ENCODE measurements at places on chromosomes 4 and X. TPM values are rescaled to one million over a fixed set of nuclear protein-coding genes. Genes with fewer than 3 reads are reported as not detected.
A peak's percentile ranks its signal among the peaks of the same experiment; 100 is the strongest.

DNA sequence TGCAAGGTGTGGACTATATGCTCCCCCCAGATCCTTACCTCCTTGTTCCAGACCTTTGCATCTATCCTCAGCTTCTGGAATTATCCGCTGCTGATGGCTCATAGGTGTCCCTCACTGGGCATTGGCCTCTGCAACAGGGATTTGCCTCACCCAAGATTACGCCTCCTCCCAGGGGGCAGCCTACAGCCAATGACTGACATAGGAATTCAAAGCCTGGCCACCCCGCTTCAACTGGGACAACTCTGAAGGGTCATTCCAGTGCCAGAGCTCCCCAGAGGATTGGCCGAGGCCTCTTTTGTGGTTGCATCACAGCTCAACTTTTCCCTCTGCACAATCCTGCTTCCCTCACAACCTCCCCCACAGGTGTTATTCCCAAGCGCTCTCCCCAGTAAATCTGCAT, 5.0 kb downstream of the SYN1 start:
- no peak for DNase-seq

DNA sequence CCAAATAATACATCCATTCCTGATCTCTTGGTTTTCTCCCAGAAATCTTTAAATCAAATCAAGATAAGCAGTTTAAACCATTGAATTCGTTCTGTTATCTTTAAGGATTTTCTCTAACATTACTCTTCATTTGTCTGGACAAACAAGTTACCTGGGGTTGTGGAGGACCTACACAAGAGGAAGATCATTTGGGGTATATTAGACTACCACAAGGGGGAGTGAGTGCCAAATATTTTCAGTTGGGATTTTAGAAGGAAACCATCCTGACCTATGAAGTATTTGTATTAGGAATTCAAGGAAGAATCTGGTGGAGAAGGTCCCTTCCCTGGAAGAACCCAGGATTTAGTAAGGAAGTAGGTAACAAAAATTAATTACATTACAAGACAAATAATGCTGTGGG, 12.0 kb upstream of the DCHS2 start:
- DNase-seq, result no peak

- no peak for DNase-seq
Observed at GRCh38 chrX:10233173-10233572, 76.4 kb downstream of the CLCN4 start.

DNA sequence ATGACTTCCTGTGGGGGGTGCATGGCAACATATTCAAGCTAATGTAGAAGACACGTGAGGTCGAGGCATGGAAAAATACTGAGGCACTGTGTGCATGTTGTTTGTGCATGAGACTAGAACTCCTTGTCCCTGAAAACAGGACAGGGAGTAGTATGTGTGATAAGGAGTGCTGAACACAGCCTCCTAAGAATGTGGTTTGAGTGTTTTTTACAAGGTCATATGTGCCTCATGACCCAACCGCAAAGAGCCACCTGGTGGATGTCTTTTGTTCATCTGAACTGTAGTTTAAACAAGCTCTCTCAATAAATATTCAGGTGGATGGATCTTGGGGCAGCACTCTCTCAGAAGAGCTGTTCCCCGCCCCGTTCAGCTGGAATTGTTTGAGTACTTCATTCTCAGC, 226.6 kb downstream of the NLGN4X start:
- peak; percentile 39 for DNase-seq

DNA sequence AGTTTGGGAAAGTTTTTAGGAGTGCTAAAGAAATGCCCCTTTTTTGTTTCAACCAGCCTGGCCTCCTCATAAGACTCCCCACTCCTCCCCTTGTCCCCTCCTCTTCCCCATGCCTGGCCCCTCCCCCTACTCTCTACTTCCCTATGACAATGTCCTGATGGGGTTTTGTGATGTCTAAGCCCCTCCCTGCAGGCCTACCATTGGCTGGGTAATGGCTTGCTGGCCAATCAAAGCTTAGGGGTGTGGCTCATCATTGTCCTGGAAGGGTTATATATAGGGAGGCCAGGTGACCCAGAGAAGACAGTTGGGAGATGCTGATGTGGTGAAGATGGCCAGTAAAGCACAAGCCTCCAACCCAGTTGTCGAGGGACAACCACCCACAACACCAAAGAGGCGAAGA, 48.2 kb upstream of the PASD1 start:
- DNase-seq, result no peak

- DNase-seq, result no peak
Observed at GRCh38 chrX:123274796-123275195, 90.7 kb downstream of the GRIA3 start.

DNA sequence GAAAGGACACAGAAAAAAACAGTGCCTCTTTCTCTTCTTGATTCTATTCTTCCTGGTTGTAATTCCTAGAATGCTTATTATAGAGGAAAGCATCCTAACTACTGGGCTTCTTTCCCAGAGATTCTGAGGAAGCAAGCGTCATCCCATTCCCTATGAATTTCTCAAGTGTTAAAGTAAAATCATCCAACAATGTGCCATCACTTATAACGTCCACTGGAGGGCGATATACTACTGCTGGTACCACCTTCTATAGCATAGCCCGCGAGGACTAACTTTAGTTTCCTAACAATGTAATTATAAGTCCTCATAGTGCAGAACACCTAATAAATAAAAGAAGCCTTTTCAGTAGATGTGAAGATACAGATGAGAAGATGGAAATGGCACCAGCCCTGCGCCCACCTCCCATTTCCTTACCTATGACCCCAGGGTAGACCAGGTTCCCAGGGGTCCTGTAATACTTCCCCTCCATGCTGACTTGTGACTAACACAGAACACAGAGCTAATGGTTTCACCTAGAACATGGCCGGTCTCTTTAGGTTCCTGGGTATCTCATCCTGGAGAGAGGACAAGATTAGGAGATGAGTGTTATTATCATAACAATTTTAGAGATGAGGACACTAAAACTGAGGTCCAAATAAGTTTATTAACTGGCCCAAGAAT, 4.2 kb downstream of the CENPVL3 start:
- DNase-seq, result no peak

DNA sequence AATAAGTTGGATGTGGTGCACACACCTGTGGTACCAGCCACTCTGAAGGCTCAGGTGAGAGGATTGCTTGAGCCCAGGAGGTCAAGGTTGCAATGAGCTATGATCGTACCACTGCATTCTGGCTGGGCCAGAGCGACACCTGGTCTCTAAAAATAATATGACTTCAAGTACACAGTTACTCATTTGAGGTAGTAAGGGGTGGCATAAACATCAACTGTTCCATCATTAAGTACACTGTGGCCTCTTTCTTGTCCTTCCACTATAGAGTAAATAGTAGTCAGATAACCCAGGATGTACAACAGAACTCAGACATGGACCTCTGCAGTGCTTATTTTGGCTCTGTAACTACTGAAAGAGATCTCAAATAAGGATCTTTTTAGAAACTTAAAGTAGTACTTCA, 10.6 kb downstream of the FAM9B start:
- no peak for DNase-seq

- no peak for DNase-seq
Observed at GRCh38 chr4:19971829-19972228, 279.9 kb upstream of the SLIT2 start.

GRCh38 chr4:185128272-185129119, 14.6 kb upstream of the SLC25A4 start:
- peak; percentile 49 for DNase-seq

GRCh38 chrX:25015486-25016360, at the start of gene ARX:
Gene ARX (minus strand): TSS chrX:25015965. CDS start chrX:25015737, 228 bp downstream.
- peak; percentile 38 for DNase-seq

DNA sequence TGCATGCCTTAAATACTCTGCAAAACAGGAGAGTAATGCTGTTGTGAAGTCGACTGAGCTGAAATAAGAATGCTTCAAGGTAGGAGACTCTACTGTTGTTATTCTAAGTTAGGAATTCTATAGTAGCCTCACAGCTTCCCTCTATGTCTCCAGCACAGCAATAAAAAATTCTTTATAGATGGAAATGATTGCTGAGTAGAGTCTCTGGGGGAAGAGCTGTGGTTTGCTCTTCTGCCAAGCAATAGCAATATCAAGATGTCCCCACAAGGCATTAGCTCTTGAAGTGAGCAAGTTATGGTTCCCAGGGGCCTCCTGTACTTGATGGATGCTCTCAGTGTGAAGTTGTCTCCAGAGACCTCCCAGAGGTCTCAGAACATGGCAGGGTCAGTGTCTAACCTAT, 880.6 kb upstream of the FRG1 start:
- DNase-seq, result no peak

DNA sequence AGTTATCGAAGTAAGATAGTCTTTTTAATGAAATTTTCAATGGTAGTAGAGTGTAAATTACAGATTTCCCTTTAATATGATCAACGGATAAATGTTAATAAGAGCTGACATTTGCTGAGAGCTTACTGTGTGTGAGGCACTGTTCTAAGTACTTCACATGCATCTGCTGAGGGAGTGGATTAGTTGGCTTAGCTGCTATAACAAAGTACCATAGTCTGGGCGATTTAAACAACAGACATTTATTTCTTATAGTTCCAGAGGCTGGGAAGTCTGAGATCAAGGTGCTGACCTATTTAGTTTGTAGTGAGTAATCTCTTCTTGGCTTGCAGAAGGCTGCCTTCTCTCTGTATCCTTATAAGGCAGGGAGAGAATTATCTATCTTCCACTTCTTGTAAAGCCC, 174.3 kb downstream of the CEP135 start:
- no peak for DNase-seq

GRCh38 chr4:135927651-135928050, 1604.6 kb downstream of the PCDH18 start:
- DNase-seq, result no peak

GRCh38 chrX:130702867-130703707, 199.9 kb downstream of the ENOX2 start:
- no peak for DNase-seq

DNA sequence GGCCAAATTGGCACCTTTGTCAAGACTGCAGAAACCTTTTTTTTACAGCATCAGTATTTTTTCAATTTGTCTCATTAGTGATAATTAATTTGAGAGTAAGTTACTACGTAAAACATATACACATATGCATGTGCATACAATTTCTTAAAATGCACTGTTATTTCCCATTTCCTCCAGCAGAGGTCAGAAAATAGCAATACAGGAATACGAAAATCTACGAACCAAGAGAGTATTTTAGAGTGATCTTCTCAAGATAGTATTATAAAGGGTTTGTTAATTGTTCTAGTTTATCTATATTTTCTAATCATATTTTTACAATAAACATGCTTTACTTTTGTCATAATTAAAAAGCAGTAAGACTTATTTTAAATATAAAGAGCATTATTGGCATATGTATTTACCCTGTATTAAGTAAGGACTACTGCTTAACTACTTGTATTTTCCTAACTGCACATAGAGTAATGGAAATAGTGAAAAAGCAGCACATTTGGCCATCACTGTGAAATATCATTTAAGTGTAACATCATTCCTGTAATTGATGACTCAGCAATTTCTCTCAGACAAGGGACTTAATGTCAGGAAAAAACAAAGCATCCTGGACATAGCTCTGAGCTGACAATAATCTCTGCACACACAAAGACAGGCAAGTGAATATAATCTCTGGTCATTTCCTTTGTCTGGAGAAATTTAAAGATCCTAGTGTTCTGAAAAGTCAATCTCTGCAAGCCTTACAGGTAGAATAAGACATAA, 45.6 kb downstream of the MAOB start:
- DNase-seq, result no peak

DNA sequence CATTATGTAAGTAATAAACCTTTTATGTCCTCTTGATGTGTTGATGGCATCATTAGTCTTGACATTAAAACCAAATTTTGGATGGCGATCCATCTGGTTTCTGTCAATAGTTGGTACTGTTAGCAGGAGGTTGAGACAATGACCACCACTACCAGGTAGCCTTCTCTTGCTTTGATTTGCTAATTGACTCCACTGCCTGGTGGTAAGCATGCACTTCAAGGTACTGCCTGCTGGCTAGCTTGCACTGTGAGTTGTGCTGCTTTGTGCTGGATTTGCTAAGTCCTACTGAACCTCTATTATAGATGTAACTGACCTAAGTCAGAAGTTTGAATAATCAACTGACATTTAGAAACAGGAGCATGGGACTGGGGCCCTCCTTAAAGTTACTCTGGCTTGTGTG, 46.3 kb downstream of the ATP1B4 start:
- no peak for DNase-seq

DNA sequence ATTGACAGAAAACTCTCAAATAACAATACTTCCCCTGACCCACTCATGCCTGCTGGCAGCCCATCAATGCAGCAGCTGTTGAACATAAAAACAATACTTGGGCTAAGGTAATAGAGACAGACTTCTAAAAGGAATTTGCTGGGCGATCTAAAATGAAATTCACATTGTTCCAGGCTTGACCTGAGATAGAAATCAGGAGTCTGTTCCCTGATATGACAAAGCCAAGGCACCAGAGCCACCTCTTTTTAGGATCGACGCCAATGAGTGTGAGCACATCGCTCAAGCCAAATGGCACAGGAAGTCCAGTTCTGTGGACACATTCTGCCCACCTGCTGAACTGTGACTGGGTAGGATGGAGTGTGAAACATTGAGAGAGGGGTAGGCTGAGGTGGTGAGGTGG, 4.9 kb downstream of the SEPTIN11 start:
- no peak for DNase-seq

DNA sequence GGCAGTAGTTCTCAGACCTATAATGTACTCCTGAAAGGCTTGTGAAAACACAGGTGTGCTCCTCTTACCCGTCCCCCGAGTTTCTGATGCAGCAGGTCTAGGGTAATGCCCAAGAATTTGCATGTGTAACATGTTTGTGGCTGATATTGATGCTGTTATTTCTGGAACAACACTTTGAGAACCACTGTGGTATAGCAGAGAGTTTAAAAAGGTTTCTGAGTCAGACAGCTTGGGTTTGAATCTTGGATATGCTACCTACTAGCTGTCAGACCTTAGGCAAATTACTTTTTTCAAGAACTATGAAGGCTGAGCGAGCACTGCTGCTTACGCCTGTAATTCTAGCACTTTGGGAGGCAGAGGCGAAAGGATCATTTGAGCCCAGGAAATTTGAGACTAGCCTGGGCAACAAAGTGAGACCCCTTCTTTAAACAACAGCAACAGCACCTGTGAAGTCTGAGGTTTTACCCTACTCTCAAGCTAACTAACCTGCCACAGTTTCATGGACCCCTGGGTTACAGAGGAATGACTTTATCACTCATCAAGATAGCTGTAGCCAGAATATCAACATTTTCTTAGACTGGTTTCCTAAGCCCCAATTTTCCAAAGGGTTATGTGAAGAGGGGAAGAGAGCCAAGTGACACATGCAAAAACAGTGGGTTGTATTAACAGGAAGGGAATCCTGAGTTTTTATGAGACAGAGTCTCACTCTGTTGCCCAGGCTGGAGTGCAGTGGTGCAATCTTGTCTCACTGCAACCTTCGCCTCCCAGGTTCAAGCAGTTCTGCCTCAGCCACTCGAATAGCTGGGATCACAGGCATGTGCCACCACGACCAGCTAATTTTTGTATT, 5.1 kb downstream of the AFF1 start:
- DNase-seq, result peak; percentile 54

FABP2 gene
- not detected for total RNA-seq

LDB2 gene
- 47.3 TPM for total RNA-seq

Data from upper lobe of left lung (tissue), 6 donors.